Dermis blood vessel endothelial cell (primary cell): ENCODE measurements at places on chromosomes 12 and 14. TPM values are rescaled to one million over a fixed set of nuclear protein-coding genes. Genes with fewer than 3 reads are reported as not detected.

Gene INHBC
- total RNA-seq: not detected in 2 replicates

Gene CRACR2A
- 8.8 and 22.1 TPM in 2 replicates for total RNA-seq

Gene SDSL
- total RNA-seq: 2.4 and 3.3 TPM in 2 replicates

Gene GALNT6
- 19.9 and 38.8 TPM in 2 replicates for total RNA-seq

Gene PIANP
- not detected in 2 replicates for total RNA-seq
